Omental fat pad (tissue), 4 donors: ENCODE measurements at places on chromosomes 2 and 18. TPM values are rescaled to one million over a fixed set of nuclear protein-coding genes. Genes with fewer than 3 reads are reported as not detected.
A peak's percentile ranks its signal among the peaks of the same experiment; 100 is the strongest.

DNA sequence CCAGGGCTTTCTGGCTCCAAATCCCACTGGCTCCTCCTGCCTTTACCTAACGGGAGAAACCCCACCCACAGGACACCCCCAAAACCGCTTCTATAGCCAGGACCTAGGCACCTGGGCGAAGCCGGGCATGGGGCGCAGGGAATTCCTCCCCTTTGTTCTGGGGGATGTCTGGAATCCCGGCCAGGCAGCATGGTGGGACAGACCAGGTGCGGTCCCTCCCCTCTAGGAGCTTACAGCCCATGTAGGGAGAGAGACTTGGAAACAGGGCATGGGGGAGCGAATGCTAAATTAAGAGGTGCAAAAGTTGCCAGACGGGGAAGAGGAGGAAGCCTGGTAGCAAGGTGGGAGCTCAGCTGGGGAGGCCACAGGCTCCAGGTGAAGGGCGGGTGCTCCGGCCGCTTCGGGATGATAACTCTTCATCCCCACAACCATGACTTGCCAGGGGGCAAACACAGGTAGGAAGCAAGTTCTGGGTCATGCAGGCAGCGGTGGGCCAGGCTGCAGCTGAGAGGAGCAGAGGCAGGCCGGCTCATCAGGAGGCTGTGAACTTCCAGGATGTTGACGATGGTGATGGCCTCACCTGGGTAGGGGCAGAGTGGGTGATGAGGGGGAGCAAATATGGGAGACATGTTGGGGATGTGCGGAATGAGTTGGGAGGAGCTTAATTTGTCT, 1.3 kb downstream of the TMEM37 start:
- no peak for DNase-seq

- DNase-seq: no peak
Observed at GRCh38 chr2:17540093-17540812, at the start of gene VSNL1. VSNL1 (plus strand) TSS chr2:17540696; CDS start chr2:17592075, 51,379 bp downstream.

GRCh38 chr18:34495506-34495905, 214.6 kb upstream of the DTNA start:
- no peak for DNase-seq

- no peak for DNase-seq
Observed at GRCh38 chr18:60549338-60549960, 176.9 kb upstream of the MC4R start.

DNA sequence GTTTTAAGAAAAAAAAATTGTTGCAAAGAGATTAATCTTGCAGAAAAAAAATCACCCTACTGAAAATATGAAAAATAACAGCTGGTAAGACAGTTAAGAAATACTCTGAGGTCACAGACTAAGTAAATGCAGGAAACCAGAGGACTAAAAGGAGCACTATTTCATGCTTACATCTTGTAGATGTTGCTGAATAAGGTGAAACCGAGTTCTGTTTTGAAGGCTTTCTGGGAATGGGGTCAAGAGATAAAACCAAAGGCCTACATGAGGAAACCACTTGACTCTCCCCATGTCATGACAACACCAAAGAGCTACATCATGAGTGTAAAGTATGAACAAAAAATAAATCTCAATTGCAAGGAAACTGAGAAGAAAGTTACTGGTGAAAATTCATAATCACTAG, 197.6 kb downstream of the LRP1B start:
- no peak for DNase-seq

- DNase-seq: no peak
Observed at GRCh38 chr2:130825231-130825965, 11.3 kb upstream of the ARHGEF4 start.

GRCh38 chr2:137992039-137992646, 27.9 kb downstream of the HNMT start:
- DNase-seq: no peak

- DNase-seq: no peak
Observed at GRCh38 chr18:69759046-69759445, 188.6 kb downstream of the CD226 start.

DNA sequence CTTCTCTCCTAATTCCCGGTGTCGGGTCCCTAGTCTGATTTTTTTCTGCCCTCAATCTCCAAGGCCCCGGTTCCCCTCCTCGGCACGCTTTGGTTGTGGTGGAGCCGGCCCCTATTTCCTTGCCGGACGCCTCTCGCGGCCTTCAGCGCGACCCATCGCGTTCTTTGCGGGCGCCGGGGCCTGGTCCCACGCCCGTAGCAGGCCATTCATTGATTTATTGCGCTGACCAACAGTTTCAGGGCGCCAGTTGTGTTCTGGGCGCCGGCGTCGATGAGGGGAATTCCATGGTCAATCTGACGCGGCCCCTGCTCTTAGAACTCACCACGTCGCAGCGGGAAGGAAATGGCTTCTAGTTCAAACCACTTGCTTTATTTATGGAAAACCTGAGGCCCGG, 396 bp downstream of the CNOT9 start:
- DNase-seq: peak; percentile 30

The EVA1A gene
- 0.46 TPM for total RNA-seq

The PSD4 gene
- total RNA-seq: 12.1 TPM

The FBLN7 gene
- 0.44 TPM for total RNA-seq

The DSC3 gene
- 60.2 TPM for total RNA-seq

The SLC30A3 gene
- total RNA-seq: not detected

The SERPINB4 gene
- not detected for total RNA-seq

The EGR4 gene
- total RNA-seq: not detected

The SERPINB13 gene
- not detected for total RNA-seq

The HOXD13 gene
- not detected for total RNA-seq
